ENCODE measurements at places on chromosomes 6 and 20. TPM values are rescaled to one million over a fixed set of nuclear protein-coding genes. Genes with fewer than 3 reads are reported as not detected.

ADGRB3 gene
- total RNA-seq, result 0.10 TPM

DNA sequence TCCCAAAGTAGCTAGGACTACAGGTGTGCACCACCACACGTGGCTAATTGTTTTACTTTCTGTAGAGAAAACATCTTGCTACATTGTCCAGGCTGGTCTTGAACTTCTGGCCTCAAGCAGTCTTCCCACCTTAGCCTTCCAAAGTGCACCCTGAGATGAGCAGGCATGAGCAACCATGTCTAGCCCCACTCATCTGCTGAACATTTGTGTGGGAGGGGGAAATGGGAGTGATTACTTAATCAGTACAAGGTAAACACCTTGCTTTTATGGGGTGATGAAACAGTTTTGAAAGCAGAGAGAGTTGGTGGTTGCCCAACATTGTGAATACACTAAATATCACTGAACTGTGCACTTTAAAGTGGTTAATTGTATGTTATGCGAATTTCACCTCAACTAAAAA, 5.3 kb downstream of the APMAP start:
- DNase-seq, result no peak

PGC gene
- 0.18 TPM for total RNA-seq

ZSCAN23 gene
- total RNA-seq, result 1.6 TPM

DNA sequence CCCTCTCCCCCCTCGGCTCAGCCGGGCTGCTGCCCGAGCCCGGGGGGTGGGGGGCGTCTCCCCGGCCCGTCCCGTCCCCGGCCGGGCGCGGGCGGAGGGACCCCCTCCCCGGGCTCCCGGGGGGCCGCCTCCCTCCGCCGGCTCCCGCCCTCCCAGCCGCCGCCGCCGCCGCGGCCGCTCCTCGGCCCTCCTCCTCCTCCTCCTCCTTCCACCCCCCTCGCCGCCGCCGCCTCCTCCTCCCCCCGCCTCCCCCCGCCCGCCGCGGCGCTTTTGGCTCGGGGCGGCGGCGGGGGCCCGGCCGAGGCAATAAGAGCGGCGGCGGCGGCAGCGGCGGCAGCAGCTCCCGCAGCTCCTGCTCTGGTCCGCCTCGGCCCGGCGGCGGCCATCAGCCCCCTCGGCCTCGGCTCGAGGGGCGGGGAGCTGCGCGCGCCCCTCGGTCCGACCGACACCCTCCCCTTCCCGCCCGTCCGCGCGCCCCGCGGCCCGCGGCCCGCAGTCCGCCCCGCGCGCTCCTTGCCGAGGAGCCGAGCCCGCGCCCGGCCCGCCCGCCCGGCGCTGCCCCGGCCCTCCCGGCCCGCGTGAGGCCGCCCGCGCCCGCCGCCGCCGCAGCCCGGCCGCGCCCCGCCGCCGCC, 38.7 kb downstream of the GNAS start:
- no peak for DNase-seq

GRCh38 chr20:16216914-16217230, 356.4 kb downstream of the KIF16B start:
- no peak for DNase-seq

SLC22A7 gene
- total RNA-seq, result not detected

GRCh38 chr6:151380848-151381205, 10.5 kb downstream of the ZBTB2 start:
- no peak for DNase-seq

BCAS1 gene
- 3.1 TPM for total RNA-seq

DNA sequence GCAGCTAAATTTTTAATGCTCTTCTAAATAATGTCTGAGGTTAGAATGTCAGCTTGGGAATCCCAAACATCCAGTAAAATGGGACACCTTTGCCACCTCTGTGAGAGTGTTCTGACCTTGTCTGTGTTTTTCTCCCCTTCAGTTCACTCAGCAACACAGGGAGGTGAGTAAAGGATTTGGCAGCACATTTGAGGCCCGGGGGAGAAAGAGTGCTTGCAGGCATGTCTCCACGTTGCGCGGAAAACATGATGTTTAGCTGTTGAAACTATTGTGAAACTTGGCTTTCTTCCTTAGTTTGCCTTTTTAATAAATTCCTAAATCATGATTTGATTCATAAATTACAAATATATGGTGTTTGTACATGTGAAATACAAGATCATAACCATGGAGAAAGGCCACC, 707.8 kb upstream of the FLRT3 start:
- no peak for DNase-seq

CCM2L gene
- 45.4 TPM for total RNA-seq

C20orf144 gene
- total RNA-seq, result not detected

DNA sequence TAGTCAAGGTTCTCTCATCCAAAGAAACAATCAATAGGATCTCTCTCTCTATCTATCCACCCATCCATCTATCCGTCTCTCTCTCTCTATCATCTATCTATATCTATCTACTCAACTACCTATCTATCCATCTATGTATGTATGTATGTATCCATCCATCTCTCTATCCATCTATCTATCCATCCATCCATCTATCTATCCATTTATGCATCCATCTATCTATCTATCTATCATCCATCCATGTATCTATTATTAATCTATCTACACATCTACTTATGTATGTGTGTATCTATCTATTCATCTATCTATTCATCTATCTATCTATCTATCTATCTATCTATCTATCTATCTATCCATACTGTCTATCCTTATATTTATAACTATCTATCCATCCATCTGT, 99.3 kb downstream of the FNDC1 start:
- no peak for DNase-seq

MCCD1 gene
- total RNA-seq, result not detected

KIF13A gene
- 49.3 TPM for total RNA-seq

MCHR2 gene
- total RNA-seq, result not detected

- DNase-seq, result no peak
Measured at GRCh38 chr6:36650848-36651478, 27.6 kb upstream of the CDKN1A start.

SDCBP2 gene
- 1.8 TPM for total RNA-seq

DNA sequence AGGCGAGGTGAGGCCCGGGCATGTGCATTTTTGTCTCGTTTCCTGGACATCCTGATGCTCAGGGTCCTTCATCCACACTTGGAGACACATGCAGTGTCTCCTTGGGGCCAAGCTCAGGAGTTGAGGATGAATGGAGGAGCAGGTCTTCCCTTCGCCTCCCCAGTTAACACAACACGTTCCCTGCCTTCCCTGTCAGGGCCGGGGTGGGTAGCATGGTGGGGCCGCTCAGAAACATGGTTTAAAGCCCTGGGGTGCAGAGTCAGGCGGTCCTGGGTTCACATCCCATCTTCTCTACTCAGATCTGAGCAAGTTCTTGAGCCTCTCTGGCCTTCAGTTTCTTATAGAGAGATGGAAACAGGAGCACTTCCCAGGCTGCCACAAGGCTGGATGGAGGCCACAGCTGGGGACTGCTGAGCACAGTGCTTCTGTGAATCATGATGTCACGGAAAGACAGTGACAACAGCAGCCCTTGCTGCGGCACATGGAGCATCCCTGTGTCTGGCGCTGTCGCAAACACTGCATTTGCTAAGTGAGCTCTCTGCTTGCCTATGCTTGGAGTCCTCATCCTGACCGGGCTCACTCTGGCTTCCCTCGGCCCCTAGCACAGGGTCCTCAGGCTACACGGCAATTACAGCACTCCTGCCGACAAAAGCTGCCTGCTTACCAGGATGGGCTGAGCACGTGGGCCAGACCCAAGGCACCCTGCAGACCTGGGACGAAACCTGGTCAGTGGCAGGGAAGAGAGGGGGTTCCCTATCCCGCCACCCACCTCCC, 45.6 kb upstream of the STX16 start:
- DNase-seq, result no peak

DNA sequence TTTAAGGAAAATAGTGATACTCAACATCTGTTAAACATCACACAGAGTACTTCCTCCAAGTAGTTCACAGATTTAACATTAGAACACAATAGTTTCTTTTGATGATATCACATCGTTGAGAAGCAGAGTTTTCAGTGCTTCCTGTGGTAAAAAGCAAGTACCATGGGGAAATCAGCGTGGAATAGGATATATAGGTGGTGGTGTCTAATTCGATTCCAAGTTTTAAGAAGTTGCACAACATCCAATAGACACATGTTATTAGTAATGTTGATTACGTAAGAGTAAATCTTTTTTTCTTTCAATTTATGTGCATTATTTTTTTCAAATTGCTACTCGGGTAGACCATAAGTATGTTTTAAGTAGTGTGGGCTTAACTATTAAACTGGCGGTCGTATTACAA, 360.7 kb downstream of the NKAIN2 start:
- no peak for DNase-seq

DNA sequence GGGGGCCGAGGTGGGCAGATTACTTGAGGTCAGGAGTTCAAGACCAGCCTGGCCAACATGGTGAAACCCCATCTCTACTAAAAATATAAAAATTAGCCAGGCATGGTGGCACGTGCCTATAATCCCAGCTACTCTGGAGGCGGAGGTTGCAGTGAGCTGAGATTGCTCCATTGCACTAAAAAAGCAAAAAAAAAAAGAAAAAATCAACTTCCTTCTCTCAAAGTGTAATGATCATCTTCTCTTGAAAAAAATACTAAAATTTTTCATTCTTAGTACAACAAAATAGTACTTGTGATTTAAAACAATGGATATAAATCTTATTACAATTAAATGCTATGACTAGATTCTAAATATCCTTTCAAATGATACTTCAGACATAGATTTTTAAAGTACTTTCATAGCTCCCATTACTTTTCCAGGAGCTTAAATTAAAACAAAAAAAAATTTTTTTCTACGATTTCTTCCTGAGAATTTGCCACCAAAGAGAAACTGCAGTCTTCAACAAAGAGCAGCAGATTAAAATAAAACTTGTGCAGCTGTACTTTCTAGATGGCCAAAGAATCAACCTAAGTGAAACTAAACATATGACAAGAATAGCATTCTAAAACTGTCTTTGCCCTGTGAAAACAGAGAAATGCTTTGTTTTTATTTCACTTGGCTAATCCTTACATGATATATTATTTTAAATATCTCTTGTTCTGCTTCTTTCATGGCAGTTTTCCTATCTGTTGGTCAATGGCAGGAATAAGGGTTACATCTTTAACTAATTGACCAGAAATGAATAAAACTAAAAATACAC, 75.2 kb downstream of the MAP3K5 start:
- DNase-seq, result no peak

BMP7 gene
- total RNA-seq, result 11.5 TPM

DNA sequence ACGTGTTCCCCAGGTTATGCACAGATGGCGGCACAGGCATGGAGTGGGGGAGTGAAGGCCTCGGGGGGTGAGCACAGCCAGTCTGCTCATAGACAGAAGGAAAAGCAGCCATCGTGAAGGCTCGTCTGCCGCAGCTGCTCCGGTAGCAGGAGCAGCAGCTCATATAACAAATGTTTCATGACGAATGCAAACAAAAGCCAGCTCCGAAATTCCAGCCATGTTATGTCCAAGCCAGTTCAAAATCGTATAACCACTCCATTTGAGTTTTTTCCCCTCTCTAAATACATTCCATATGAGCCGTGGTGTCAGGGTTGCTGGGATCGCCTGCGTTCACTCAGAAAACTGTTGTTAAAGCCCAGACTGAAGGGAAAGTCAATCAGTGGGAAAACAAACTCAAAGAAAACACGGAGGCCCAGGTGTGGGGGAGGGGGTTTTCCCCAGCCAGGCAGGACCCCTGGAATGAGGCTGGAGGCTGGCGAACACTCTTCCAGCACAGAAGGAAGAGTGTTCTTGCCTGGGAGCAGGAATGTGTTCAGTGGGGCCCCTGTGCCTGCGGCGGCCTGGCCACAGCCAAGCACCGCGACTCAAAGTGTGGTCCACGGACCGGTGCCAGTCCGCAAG, 280.4 kb upstream of the TAB2 start:
- DNase-seq, result no peak

DNA sequence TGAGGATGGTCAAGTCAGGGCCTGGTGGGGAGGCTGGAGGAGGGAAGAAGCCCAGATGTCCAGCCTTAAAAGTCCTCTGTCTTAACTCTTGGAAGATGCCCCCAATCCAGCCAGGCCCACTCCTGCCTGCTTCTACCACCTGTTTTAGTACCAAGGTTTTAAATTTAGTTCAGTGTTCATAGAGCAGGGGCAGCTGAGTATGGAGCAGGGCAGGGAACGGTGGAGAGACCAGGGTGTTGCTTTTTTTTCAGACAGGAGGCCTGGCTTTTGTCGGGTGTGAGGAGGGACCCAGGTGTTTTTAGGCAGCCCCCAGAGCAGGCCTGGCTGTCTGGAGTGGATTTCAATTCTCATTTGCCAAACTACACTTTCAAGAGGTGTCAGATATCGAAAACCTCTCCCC, 278.8 kb downstream of the CDC5L start:
- DNase-seq, result no peak

MMP24 gene
- total RNA-seq, result 7.1 TPM

GRCh38 chr6:72083976-72084375, 197.6 kb downstream of the RIMS1 start:
- no peak for DNase-seq

DNA sequence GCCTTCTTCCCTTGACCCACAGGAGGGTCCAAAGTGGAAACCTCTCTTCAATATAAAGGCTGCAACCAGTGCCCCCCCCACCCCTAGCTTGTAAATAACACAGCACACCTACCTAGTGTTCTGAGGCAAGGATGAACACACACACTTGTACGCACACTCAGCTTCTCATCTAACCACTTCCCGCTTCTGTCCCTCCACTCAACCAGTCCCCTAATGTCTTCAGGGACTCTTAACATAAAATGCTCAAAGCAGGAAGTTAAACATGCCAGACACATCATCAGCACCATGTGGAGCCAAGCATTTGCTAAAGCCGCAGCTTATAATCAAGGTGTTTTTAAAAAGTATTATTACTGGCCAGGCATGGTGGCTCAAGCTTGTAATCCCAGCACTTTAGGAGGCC, 35.3 kb downstream of the FOXQ1 start:
- no peak for DNase-seq

DNAH8 gene
- total RNA-seq, result not detected

DNA sequence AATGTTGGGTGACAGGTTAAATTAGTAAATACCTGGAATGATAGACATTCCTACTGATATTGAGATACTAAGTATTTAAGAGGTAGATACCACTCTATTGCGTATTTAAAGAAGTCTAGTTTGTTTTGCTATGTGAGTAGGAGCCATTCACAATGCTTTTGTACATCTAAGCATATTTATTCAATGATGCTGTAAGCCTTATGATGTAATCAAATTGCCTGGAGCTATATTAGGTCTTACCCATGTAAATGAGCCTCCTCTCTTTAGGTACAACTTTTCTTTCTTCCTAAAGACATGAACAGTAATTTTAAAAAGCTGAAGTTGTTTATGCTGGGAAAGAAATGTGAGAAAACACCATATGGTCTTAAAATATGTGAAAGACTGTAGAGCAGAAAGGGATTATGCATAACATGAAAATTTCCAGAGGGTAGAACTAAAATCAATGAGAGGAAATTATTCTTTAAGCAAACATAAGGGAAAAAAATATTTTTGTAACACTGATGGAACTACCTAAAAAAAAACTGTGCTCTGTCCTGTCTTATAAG, 526.7 kb downstream of the EPHA7 start:
- DNase-seq, result no peak

DNA sequence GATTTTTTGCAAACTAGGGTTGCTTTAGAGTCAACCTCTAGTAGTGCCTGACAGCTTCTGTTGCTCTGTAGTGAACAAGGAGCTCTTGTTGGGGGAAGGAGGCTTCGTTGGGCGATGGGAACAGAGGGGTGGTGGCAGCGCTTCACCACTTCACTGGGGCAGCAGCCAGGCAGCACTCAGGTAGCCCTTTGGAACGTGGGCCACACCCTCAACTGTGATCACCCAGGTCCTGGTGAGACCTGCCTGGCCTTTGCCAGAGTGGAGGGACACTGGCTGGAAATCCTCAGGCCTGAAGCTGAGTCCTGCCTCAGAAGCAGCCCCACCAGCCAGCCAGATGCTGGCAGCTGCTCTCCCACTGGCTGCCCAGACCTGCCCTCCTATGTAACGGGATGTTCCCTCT, 10.4 kb upstream of the EDN3 start:
- no peak for DNase-seq

GRCh38 chr6:34202329-34203201, 34.1 kb upstream of the HMGA1 start:
- no peak for DNase-seq

All from Panc1 (cell line).